ENCODE measurements at places on chromosomes 6 and 20.

DNA sequence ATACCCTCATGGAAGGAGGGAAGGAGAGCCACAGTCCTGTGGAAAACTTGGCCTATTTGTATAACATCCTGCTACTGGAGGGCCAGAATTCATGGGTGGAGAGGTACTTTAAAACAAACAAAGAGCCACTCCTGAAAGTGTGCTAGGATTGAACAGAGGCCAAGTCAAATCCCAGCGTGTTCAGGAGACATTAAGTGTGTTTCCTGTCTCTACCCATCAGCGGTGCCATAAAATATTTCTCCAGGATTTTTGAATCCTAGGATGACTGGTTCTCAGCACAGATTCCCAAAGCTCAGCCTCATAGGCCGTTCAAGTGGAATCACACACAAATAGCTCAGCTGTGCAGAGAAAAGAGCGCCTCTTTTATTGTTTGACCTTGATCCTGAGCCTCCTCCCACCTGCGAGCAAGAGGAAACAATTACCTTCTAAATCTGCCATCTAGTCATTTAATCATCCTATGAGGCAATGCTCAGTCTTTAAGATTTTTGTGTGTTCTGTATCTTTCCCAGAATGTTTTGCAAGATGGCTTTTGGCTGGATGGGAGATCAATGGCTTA, 31.8 kb upstream of the RALGAPA2 start:
- DNase-seq = no peak

DNA sequence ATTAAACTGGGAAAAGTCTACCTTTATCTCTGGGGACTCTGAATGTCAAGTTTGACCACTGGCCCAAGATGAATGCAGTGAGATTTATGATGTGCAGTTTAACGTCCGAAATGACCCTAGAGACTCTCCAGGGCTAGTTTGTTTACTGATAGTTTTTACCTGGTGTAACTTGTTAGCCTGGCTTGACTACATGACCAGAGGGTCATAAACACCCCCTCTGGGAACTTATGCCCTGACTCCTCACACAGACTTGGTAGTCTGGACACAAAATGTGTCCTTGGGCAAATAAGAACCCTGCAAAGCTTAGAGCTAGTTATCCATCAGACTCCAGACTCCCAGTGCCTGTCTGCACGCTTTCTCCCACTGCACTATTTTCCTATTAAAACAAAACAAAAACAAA, 606.5 kb downstream of the HACE1 start:
- DNase-seq = no peak

DNA sequence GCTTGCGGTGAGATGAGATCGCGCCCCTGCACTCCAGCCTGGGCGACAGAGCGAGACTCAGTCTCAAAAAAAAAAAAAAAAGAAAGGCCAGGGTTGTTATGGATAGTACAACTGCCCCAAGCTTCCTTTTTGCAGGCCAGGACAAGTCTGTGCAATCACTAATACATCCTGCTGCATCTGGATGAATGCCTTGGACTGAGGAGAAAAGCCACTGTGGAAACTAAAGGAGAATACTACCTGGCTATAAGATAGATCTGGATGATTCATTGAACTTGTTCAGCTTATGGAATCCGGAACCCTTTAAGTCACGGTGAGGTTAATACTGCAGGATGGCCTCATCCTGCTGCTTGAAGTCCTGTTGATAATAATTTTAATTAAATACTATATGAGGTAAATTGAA, 278.2 kb downstream of the TFAP2A start:
- DNase-seq = no peak

- no peak for DNase-seq
Observed at GRCh38 chr20:11155156-11155756, 481.5 kb upstream of the JAG1 start.

- no peak for DNase-seq
Observed at GRCh38 chr20:32512047-32512385, 73.1 kb downstream of the NOL4L start.

DNA sequence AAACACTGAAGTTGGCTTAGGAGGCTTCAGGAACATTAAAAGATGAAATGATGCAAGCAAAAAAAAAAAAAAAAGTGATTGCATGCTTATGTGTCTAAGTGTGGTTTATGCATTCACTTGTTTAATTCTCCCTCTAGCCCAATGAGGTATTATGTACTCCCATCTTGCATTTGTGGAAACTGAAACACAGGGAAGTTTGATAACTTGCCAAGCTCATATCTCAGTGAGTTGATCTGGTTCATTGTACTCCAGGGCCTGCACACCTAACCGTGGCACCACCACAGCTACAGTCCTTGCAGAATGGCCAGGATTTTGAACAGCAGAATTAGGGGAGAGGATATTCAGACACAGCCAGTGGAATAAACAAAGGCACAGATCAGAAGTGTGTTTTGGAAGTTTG, 251.2 kb downstream of the TBC1D7 start:
- no peak for DNase-seq

- no peak for DNase-seq
Observed at GRCh38 chr6:38571721-38572120, 68.0 kb downstream of the BTBD9 start.

DNA sequence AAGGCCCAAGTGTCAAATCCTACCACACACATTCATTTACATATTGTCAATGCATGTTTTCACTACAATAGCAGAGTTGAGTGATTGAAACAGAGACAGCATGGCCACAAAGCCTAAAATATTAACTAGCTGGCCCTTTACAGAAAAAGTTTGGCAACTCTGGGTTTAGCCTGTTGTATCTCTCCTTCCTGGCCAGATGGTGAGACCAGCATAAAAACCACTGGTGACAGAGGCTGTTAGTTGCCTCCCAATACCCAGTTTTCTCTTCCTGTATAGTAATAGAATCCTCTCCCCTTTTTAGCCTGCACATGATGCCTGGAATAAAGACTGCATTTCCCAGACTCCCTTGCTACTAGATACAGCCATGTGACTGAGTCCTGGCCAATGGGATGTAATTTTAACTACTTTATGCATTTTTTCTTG, 100.0 kb upstream of the TAB2 start:
- DNase-seq = no peak

DNA sequence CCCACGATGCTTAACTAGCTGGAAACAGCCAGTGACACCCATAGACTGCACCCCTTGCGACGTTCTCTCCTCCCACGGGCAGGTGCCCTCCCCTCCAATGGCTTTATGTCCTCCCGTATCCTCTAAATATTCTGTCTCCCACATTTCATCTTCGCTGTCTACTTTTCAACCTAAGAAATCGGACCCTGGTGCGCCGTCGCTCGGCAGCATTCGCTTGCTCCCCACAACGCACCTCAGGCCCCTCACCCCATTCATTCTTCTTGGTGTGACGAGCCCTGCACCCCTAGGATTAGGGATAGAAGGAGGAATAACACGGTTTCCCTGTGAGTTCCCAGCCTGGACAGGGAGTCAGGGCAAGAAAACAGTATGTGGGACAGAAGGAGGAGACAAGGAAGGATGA, 74.3 kb upstream of the FOXQ1 start:
- no peak for DNase-seq

- no peak for DNase-seq
Observed at GRCh38 chr6:70834520-70834919, 122.3 kb downstream of the B3GAT2 start.
